ENCODE measurements at places on chromosomes 6 and 20.

GRCh38 chr6:50816115-50816675 lies 2.5 kb upstream of the TFAP2B start:
- peak; percentile 22 for DNase-seq

- no peak for DNase-seq
Measured at GRCh38 chr6:100261486-100261885, 203.2 kb downstream of the SIM1 start.

- DNase-seq = no peak
Measured at GRCh38 chr20:24891546-24892393, 57.3 kb upstream of the CST7 start.

- no peak for DNase-seq
Measured at GRCh38 chr6:52536424-52536916, 40.4 kb downstream of the TRAM2 start.

DNA sequence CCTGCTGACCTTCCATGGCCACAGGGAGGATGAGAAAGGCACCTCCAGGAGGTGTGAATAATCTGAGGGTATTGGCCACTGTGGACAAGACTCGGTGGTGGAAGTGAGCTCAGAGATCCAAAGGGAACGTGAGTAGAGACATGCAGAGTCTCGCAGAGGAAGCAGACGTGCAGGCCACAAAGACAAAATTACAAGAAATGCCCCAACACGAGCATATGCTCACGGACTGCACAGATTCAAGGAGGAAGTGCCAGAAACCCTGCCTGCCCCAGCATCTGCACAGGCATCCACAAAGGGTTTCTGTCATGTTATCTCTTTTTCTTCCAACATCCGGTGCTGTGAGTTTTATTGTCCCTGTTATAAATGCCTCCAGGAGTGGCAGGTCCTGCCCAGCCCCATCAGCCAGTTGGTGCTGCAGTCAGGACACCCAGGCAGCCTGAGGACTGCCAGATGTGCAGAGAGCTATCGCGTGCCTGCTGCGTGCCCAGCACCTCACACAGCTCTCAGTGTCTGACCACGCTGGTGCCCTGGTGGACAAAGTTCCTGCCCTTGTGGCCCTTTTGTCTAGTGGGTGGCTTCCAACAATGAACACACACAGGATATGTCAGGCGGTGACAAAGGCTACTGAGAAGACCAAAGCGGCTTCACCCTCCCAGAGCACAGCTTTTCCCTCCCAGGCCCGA lies 34.0 kb upstream of the FANCE start:
- no peak for DNase-seq

- DNase-seq = no peak
Measured at GRCh38 chr6:29524444-29525310, 34.9 kb downstream of the UBD start.

DNA sequence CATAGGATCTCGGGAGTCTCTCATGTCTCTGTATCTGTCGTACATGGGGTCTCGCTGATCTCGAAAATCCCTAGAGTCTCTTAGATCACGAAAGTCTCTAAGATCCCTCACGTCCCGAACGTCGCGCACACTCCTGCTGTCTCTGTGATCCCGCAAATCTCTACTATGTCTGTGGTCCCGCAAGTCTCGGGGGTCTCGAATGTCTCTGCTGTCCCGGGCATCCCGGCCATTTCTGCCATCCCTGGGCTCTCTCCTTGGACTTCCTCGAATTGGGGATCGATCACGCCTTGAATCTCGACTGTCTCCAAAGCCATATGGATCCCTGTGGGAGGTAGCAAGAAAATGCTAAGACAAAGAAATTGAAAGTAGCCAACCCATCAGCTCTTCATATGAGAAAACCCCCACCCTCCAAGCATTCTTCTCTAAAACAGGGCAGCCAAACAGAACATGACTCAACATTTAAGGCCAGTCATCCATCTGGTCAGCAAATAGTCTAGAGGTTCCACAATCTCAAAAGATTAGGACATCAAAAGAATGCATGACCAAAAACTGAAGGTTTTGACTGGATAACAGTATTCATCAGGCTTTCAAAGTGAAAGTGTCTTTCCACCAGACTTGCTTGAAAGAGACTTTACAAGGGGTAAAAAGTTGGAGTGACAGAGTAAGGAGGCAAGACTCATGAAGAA lies 19.4 kb downstream of the NCOA5 start:
- no peak for DNase-seq

DNA sequence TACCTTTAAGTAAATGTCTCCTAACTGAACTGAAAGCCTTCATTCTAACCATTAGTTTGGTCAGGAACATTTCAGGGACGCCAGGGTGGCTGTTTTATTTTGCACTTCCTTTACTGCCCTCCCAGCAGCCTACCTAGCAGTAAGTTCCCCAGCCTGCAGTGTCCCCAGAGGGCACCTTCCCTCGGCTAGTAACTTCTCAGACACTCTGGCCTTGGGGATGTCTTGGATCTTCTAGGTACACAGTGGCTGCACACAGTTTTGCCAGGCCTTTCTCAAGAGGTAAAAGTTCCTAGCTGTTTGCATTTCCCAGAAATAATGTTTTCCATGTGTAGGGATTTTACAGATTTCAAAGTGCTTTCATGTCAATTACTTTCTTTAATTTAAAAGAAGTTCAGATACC lies 378 bp upstream of the LAMA2 start:
- no peak for DNase-seq

DNA sequence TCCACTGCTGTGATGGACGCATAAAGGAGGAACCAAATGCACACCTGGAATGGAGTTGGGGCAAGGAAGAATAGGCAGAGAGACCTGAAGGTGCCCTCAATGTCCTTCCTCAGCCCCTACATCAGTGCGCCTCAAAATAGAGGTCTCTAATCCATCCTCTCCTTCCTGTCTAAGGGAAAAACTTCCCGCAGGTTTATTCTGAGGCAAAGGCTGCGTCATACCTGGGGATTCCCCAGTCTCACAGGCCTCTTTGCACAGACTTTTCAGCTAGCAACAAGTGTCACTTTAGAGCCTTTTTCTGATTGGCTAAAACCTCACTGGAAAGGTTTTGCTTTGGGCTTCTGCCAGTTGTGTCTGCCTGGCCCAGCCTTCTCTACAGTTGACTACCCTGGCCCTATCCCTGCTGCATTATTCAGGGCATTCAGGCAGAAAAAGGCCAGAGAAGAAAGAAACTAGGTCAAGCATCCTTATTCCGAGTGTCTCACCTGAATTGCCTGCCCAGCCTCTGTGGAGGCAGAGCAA lies 1.8 kb upstream of the HLA-DQB1 start:
- DNase-seq = peak; percentile 33

- no peak for DNase-seq
Measured at GRCh38 chr6:38572186-38572813, 67.4 kb downstream of the BTBD9 start.

DNA sequence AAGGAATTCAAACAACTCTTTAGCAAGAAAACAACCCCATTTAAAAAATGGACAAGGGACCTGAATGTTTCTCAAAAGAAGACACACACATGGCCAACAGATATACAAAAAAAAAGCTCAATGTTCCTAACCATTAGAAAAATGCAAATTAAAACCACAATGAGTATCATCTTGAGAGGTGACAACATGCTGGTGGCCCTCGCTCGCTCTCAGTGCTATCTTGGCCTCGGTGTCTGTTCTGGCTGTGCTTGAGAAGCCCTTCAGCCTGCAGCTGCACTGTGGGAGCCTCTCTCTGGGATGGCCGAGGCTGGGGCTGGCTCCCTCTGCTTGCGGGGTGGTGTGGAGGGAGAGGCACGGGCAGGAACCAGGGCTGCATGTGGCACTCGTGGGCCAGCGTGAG lies 13.4 kb downstream of the SPINT4 start:
- no peak for DNase-seq

DNA sequence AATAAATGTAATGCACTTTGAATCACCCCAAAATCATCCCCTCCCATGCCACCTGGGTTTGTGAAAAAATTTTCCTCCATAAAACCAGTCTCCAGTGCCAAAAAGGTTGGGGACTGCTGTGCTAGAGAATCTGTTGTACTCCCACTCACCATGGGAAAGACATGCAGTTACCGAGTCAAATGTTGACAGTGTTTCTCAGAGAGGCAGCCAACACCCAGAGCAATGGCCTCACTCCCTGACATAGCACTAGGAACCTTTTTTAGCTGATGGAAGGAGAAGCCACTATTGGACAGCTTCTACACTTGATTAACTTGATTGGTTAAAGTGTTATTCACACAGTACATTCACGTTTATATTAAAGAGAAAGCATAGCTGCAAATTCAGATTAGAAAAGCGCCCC lies 59.8 kb upstream of the MANEA start:
- no peak for DNase-seq

- no peak for DNase-seq
Measured at GRCh38 chr20:43761386-43762340, 34.9 kb upstream of the GTSF1L start.

DNA sequence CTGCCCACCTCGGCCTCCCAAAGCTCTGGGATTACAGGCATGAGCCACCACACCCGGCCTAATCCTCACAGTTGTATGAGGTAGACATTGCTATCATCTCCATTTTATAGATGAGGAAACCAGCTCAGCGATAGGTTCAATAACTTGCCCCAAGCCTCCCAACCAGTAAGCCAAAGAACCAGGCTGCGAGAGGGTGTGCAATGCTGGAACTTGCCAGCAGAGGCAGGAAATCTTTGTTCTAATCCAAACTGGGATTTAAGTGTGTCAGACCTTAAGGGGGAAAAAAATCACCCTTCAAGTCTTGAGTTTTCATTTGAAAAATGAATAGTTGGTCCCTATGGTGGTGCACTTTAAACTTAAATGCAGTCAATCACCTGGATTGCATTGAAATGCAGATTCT lies 20.1 kb upstream of the RNGTT start:
- no peak for DNase-seq

DNA sequence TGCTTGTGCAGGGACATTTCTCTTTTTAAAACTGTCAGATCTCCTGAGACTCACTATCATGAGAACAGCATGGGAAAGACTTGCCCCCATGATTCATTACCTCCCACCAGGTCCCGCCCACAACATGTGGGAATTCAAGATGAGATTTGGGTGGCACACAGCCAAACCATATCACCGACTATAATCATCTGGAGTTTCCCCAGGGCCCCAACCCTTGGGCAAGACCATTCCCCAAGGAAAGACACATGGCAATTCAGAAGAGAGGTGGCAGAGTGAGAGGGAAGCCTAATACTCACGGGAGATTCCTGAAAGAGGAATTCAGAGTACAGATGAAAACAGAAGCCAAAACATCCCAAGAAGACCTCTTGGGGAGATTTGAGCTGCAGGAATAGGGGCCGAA lies 291.0 kb upstream of the PLCB4 start:
- no peak for DNase-seq

DNA sequence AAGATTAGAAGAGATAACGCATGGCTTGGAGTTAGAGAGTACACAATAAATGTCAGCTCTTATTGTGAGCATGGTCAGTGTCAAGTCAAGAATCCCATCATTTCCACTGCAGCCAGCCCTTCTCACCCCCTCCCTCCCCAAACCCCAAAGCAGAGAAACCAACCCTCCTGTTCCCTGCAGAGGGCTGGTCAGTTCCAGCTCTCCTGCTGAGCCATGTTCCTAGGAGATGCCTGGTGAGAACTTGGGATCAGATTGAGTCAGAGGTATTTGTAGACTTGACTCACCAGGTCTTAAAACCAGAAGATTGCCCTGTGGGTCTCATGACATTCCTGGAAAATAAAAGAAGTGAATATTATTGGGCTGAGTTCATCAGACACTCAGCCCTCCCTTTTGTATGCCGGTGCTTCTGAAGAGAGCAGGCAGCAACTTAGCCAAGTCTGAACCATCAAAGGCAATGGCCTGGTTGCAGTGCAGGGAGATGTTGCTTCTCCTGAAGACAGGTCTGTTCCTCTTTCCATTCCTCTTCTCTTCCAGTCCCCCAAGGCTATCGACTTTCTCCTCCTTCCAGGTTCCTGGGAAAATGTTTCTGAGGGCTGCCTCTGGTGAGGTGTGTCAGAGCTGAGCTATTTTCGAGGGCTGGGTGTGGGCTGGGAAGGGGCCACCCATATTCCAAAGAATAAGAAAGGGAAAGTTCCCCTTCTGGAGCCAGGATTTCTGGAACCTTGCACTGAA lies 278.2 kb upstream of the SUPT3H start:
- DNase-seq = no peak

GRCh38 chr6:12012038-12012557 lies at the start of gene HIVEP1:
TSS of gene HIVEP1 (plus strand) at chr6:12012312. CDS start at chr6:12015629, 3,317 bp downstream.
- DNase-seq = peak; percentile 6

DNA sequence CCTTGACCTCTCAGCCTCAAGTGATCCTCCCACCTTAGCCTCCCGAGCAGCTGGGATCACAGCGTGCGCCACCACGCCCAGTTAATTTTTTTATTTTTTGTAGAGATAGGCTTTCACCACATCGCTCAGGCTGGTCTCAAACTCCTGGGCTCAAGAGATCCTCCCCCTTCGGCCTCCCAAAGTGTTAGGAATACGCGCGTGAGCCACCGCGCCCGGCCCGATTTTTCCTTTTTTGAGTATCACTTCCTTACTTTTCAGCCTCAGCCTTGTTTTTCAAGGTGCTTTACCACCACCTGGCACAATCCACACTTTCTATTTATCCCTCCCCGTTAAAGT lies 791 bp upstream of the STX11 start:
- DNase-seq = no peak

- DNase-seq = no peak
Measured at GRCh38 chr6:109879521-109879920, 98.6 kb upstream of the GPR6 start.

GRCh38 chr6:168100803-168101589 lies 22.0 kb upstream of the FRMD1 start:
- no peak for DNase-seq

GRCh38 chr20:33522256-33522820 lies 32.4 kb downstream of the CBFA2T2 start:
- no peak for DNase-seq

GRCh38 chr6:118993803-118994251 lies 58.9 kb upstream of the MCM9 start:
- DNase-seq = no peak

DNA sequence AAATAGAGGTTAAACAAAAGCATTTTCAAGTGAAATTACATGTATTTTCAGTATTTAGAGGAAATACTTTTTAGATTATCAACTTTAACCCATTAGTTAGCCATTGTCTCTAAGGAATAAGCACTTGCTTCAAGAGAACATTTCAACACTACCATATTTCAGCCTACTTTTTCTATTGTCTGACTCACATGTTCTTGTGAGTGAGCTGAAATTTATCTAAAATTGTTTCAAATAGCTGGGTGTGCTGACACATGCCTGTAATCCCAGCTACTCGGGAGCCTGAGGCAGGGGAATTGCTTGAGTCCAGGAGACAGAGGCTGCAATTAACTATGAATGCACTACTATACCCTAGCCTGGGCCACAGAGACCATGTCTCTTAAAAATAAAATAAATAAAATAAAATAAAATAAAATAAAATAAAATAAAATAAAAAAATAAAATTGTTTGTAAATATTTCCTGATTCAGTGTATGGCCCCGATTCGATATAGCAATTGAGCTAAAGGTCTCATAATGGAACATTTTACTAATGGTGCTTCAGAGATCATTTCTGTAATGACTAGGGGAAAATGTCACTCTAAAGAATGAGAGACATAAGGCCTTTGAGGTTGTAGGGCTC lies 324.6 kb upstream of the PLCB4 start:
- DNase-seq = no peak

DNA sequence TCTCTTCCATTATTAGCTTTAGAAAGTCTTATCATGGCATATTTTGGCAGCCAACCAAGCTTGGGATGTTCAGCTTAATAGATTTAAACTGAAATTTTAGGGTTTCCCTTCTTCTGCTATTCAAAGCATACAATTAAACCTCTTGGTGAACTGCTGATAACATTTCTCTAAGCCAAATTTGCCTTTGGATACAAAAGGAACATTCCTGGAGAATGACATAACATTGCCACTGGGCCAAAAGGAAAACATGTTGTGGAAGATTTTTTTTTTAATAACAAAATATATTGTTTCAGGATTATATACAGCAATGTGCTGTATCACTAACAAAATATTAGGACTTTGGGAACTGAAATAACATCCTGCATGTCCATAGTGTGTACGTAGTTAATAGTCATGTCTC lies 215.1 kb upstream of the TBX18 start:
- DNase-seq = no peak
